ENCODE measurements at places on chromosomes 5 and 9.

- peak; percentile 79 for DNase-seq
These were observed 10.6 kb upstream of the P4HA2 start for GRCh38 chr5:132238169-132238744.

GRCh38 chr9:137757613-137758029, 120.0 kb upstream of the CACNA1B start:
- DNase-seq = peak; percentile 44

DNA sequence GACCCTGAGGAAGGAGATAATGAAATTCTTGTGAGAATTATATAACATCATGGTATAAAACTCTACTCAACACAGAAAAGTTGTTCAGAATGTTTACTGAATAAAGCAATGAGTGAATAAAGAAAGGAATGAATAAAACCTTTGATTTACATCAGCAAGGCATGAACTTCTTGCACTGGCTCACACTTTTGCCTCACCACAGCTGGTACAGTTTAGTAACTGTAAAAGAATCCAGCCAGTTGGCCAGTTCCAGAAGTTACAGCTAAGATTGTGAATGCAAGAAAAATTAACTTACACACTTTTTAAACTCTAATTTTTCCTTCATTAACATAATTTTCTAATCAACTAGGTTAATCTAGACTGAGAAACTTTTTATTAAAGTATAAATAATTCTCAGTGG, 490.9 kb downstream of the NFIB start:
- no peak for DNase-seq

GRCh38 chr9:133162861-133163503, 732 bp downstream of the GBGT1 start:
- no peak for DNase-seq

DNA sequence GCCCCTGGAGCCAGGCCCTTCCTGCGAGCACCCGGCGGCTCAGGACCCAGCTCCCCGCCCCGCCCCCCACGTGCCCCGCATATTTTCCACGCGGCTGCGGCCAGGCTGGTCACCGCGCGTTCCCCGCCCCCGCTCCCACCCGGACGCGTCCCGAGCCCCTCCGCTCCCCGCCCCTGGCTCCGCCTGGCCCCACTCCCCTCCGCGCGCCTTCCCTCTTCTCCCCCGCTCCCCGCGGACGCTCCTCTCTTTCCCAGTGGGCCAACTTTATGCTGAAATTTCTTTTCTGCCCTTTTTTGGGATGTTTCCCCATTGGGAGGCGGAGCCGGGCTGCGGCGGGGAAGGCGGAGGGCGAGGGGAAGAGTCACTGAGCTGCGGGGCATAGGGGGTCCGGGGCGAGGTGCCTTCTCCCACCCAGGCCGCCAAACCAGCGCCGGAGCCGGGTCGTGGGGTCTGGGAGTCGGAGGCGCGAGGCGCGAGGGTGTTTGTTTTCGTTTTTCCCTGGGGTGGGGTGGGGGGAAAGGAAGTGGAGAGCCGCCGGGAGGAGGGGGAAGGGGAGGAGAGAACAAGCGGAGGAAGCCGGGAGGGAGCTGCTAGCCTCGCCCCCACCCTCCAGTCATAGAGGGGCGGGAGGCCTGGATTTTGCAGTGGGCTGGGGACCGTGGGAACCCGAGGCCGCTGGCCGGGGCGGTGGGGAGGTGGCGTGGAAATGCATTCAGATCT, 1.0 kb upstream of the TPM2 start:
- peak; percentile 36 for DNase-seq

DNA sequence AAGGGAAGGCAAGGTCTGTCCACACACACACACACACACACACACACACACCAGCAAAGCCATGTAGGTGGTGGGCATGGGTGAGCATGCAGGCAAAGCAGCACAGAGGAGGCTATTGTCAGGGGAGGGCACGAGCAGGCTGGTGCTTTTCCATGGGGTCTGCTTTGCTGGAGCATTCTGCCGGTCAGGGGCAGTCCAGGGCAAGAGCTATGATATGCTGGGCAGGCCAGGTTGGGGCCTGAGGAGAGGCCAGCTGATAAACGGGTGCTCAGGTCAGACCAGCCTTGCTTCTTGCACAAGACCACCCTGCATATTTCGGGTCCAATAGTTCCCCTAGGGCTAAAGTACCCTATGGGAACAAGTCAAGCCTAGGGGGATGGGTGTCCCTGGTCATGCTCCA, 253.9 kb upstream of the DMAC1 start:
- DNase-seq = no peak

GRCh38 chr5:31972558-31972957, 201.6 kb downstream of the GOLPH3 start:
- no peak for DNase-seq

GRCh38 chr5:113435575-113435974, 786 bp upstream of the TSSK1B start:
- no peak for DNase-seq

GRCh38 chr9:128482186-128482585, 22.3 kb upstream of the GLE1 start:
- no peak for DNase-seq

DNA sequence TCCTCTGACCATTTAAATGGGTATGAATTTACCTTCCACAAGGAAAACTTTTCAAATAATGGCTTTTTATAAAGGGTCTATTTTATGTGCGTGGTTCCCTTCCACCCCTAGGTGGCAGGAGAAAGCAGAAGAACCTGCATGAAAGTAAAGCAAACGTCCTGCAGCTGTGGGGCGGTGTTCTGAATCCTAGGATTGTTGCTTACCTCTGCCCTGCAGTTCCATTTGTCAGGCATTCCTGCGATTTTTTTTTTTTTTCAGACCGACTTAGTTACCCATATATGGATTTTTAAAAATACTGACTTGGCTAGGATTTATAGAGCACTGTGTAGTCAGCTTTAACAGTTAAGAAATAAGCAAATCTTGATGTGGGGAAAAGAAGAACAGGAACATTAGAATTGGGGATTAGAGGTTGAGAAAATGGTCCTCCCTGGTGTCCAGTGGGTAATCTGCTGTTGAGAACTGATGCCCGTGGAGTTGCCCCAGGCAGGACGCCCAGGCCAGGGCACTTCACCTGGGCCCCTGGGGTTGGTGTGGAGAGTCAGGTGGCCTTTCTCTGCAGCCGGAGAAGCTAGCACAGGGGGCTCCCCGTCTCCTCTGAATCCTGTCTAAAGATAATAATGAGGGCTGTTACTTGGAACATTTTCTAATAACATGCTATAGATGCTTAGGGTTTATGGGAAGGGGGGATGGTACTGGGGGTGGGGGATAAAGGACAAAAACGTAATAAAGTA, 30.4 kb upstream of the LTC4S start:
- DNase-seq = peak; percentile 42

GRCh38 chr9:126025991-126026390, 278.8 kb downstream of the PBX3 start:
- DNase-seq = no peak

DNA sequence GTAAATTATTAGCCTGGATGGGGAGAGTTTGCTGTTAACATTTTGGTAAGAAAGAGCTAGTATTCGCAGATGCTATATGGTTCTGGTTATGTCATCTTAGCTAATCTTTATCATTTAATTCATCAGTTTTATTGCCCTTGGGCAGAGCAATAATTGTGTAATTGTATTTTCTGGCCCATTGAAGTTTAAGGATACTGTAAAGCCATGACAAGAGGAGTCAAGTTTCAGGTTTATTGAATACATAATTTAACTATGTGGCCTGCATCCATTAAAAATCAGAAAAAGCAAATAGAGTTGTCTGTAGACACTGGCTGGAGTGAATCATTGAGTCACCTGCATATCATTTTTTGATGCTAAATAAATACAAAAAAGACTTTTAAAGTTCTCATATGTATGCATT, 255.8 kb downstream of the PRELID2 start:
- no peak for DNase-seq

GRCh38 chr5:136011414-136012001, 17.3 kb upstream of the TGFBI start:
- no peak for DNase-seq

DNA sequence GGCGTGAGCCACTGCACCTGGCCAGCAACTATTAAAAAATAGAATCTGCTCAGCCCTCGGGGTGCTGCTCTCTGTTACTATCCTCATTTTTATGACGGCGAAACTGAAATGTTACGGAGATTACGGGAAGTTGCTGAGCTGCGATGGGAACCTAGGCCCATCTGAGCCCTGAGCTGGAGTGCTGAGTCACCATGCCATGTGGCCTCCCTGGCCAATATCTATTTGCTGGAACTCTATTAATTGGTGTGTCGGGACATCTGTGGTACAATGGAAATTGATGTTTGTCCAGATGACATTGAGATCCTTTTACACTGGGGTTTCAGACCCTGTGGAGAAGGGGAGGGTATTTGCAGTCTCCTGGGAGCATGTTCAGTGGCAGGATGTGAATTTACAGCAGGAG, 8.1 kb downstream of the PRDM12 start:
- DNase-seq = no peak

DNA sequence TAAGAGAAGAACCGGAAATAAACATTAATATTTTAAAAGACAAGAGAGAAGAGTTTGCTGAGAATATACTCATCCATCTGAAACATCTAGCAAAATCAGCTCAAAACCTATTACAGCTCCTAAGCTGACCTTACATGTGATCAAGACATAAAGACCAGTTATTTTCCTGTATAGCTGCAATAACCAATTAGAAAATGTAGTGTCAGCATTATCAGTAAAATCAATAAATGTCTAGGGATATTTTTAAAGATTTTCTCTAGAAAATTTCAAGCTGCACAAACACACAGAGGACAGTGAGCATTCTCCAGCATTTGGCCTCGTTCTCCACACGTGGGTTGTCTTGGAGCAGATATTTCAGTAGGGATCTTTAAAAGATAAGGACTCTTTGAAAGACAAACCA, 127.6 kb upstream of the CACNA1B start:
- no peak for DNase-seq

DNA sequence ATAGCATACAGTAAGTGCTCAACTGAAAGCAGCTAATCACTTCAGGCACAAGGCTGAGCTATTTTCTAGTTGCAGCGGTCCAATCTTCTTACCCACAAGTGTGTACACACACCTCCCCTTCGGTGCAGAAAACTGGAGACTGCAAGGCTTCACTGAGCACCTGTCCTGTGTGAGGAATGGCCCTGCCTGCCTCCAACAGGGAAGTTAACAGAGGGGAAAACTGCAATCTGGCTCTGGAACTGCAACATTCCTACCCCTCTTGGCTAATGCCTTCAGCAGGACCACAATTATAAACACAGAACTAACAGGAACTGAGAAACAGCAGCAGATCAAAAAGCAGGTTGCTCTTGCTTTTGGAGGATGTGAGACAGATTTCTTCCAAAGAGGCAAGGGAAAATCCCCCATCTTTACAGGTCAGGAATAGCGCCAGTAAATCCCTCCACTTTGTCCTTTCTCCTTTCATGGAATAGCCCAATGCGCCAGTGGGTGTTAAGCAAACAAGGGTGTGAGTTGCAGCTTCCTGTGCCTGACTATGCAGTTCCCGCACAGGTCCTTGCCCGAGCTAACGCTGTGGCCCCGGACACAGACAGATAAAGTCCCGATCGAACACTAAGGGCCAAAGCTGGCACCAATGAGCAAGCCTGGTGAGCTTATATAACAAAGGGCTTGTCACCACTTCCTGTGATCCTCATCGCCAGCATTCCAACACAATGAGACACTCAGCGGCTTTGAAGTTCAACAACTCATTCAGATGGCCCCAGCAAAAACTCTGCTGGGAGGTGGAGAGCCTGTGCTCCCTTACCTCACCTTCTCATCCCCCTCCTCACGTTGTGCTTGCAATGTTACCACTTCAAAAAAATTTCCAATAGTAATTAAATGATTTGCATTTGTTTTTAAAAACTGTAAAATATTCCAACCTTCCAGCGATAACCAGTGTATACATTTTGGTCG, 21.5 kb downstream of the SHB start:
- no peak for DNase-seq

GRCh38 chr9:14455243-14455642, 141.3 kb upstream of the NFIB start:
- no peak for DNase-seq

GRCh38 chr5:2299388-2300220, 416.9 kb upstream of the IRX4 start:
- no peak for DNase-seq

DNA sequence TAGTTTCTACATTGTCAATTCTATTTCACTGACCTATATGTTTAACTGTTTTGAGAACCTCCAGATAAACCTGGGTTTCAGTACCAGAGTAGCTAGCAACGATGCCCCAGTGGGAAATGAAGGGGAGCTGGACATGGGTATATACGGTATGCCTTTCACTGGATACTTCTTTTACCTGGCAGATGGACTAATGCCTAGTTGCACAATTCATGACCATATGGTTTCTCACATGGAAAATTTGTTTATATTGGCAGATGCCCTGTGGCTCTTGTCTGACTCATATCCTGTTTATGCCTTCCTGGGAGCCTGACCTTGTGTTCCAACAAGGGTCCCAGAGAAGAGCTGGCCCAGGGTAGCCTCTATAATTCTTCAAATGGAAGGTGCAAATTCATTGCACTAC, 144.1 kb downstream of the MAT2B start:
- DNase-seq = no peak

DNA sequence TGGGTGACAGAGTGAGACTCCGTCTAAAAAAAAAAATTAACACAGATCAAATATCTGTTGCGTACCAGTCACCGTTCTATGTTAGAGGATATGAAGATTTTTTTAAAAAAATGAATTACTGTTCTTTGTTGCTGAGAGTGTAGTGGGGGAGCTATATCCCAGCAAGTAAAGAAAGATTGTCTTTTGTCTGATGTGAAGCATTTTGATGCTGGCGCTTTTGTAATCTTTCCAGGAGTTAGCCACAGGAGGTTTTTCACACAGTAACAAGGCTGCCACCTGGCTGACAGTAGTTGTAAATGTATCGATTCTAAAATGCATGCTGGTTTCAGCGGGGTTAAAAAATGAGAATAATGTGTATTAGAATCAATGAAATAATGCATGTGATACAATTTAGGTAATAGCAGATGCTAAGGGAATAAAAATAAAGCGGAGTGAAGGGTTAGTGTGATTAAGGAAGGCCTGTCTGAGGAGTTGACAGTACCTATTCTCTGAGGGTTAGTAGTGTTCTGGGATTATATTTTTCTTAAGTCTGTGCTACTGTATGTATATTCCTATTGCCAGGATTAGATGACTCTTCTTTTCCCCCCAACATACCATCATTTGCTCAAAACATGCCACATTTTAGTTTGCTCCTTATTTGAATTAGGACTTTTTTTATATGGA, 3.4 kb downstream of the LMNB1 start:
- DNase-seq = peak; percentile 55

- DNase-seq = no peak
These were observed 7.4 kb downstream of the MEF2C start for GRCh38 chr5:88875341-88876234.

DNA sequence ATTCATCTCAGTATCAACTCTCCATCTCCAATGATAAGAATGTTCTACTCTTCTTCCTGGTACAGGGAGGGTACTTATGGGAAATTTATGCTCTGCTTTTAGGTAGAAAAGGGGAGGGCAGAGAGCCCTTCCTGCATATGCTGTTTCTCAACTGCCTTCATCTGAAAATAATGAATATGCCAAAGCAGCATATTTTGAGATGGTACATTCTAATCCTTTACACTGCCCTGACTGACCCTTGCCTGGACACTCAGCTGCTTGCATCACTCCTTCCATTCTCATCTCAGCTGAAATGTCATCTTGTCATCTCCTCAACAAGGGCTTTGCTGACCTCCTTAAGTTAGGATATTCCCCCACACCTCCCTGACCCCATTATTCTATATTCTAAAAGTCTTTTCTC, 68.5 kb downstream of the ALDH7A1 start:
- DNase-seq = no peak

All from activated CD4-positive, alpha-beta T cell treated with anti-CD3 and anti-CD28 coated beads for 4 hours (primary cell).